ENCODE measurements at places on chromosomes 6 and 20. TPM values are rescaled to one million over a fixed set of nuclear protein-coding genes. Genes with fewer than 3 reads are reported as not detected.
A peak's percentile ranks its signal among the peaks of the same experiment; 100 is the strongest.

DNA sequence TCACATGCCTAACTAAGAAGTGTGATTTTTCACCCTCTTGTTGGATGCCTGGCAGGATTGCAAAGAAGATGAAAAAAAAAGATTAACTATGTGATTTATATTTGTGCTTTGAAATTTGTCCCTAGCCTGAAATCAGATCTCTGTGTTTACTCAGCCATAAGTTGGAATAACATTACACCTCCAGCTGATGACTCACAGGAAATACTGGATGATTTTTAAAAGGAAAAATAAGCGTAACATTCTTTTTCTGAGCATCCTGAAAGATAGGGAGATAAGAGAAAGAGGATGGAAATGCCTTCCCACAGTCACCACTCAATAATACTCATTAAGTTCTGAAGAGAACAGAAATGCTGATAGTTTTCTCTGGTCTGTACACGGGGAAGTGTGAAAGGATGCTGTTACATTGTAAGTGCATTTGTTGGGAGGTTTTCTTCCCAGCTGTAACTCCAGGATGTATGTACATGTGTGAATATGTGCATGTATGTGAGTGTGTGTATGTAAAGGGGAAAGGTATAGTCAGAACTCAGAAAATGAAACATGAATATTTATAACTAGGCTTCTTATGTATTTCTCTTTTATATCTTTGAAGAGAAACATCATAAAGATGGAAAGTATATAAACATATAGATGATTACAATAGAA is 37.4 kb upstream of the RIPPLY2 start:
- DNase-seq, result no peak

DNA sequence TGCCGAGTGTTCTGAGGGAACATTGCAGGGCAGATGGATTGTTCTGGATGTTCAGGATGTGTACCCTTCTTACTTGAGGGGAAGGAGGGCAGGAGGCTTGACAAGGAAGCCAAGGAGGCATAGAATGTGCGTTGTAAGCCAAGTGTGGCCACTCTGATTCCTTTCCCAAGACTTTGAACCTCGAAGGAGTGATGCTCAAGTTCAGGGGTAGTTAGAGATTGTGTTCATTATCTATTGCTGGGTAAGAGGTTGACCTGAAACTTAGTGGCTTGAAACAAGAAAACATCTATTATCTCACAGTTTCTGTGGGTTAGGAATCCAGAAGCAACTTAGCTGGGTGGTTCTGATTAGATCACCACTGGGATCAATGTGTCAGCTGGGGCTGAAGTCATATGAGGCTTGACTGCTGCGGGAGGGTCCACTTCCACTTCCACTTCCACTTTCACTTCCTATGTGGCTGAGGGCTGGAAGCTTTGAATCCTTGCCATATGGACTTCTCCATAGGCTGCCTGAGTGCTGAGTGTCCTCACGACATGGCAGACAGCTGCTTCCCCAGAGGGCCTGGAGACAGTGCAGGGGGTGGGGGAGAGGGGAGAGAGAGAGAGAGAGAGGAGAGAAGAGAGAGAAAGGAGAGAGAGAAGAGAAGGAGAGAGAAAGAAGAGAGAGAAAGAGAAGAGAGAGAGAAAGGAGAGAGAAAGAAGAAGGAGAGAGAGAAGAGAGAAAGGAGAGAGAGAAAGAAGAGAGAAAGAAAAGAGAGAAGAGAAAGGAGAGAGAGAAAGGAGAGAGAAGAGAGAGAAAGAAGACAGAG is 6.9 kb upstream of the CD40 start:
- peak; percentile 57 for DNase-seq

DNA sequence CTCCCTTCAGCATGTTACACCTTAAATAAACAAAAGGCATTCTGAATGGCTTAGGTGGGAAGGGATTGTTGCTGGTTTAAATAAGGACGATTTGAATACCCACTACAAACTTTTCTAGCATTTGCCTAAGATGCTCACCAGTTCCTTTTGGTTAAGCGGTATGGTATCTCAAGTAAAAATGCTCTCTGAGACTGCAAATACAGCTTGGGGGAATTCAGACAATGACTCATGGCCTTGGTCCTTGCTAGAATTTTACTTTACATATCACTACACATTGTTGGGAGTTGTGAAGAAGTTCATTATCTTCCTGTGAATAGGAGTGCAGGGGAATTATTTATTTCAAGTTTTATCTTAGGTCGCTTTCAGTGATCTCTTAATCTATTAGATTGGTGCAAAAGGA is 670.7 kb downstream of the UTRN start:
- no peak for DNase-seq

DNA sequence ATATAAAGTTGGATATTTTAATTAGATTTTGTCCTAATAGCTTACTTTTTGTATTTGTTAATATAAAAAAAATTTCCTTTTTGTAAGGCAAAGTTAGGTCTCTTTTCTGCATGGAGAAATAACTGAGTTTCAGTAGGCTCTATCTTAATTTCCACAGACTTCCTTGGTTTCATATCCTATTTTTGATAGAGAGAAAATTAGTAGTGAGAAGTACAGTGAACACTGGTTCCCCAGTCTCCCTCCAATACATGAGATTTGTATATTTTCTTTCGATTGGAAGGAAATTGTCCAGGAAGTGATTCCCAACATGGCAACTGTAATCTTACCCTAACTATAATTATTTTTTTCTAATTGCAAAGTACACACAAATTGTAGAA is 26.4 kb downstream of the TRIM27 start:
- DNase-seq, result no peak

GRCh38 chr6:24969343-24969860 is 33.6 kb upstream of the RIPOR2 start:
- DNase-seq, result no peak

DNA sequence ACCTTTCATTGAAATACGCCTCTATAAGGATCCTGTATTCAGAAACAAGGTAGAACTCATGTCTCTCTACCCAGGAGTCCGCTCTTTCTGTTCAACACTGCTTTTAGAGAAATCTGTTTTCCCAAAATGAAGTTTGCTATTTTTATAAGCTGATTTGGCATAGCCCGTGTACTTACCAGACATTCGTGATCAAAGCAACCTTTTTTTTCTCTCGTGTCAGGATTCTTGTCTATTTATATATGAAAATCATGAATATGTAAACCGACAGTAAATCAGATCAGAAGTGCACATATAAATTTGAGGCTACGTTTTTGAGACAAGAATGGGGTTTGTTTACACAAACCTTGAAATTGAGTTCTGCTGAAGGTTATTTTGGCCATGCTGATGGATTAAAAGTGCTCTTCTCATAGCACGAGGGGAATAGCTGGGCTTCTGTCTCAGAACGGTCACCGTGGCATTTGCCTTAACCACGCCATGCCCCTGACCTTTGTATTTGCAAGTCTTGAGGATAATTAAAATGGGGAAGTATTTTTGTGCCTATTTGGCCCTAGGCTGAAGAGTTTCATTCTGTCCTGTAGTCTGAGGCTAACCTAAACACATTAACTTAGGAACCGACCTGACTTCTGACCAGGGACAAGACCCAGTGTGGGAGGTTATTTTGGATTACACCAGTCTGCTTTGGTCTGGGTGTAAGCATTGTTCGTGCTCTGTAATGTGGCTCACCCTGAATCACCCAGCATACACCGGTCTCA is 118.6 kb downstream of the MAP3K4 start:
- DNase-seq, result no peak

DNA sequence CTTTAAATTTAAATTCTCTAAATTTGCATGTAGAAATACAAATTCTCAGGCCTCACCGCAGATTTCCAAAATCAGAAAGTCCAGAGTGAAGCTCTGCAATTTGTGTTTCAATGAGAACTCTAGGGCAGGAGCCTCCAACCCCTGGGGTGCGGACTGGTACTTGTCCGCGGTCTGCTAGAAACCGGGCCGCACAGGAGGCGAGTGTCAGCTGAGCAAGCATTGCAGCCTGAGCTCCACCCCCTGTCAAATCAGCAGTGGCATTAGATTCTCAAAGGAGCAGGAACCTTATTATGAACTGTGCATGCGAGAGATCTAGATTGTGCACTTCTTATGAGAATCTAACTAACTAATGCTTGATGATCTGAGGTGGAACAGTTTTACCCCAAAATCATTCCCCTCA is 203.0 kb upstream of the PCSK2 start:
- DNase-seq, result no peak

GRCh38 chr6:6725468-6726209 is 137.1 kb downstream of the LY86 start:
- no peak for DNase-seq

DNA sequence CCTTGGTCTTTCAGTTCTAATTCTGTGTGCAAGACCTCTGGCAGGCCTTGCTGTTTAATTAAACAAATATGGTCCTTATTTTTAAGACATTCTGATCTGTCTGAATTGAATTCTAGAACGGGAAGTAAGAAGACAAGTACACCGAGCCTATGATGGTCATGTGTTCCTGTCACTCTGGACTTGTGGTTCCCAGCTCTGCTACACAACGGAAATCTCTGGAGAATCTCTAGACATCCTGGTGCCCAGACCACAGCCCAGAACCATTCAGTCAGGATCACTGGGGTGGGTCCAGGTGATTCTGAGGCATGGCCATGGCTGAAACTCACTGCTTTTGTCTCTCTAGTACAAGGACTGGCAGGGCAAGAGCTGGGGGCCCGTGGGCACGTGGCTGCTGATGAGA is 15.9 kb upstream of the KCNK16 start:
- no peak for DNase-seq

The C20orf204 gene
- 0.83 TPM for total RNA-seq

The MROH8 gene
- total RNA-seq, result 3.0 TPM

- peak; percentile 91 for DNase-seq
Measured at GRCh38 chr6:169654598-169655391, 47.0 kb downstream of the WDR27 start.

DNA sequence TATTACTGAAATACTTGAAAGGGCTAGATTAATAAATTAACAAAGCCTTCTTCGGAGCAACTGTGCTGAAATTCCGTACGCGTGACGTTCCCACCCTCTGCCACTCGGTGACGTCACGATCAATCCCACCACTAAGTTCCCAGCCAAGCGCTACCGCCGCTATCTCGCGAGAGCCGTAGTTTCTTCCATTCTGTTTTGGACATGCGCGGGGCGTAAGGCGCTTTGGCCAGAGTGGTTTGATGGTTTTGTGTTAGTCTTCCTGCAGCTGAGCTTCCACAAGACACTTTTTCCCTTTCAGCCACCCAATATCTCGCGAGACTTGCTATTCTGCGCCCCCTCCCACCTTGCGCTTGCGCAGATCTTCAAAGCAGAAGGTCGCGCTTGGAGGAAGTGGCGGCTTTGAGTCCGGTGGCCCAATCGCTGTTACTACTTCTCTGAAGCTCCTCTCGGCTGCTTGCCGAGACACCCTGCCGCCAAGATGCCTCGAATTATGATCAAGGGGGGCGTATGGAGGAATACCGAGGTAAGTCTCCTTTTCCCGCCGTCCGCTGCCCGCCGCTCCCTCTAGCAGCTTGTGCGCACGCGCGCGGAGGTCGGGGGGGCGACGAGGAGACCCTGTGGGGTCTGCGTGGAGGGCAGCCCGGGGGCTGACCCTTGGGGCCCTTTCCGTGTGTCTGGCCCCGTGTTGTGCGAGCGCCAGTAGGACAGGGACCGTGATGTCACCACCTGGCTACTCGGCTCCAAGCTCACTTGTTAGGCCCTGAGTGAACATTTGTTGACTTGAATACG is at the start of gene CDC5L:
Gene CDC5L, plus strand, starts transcription at position 361 of the 789 bp plus-strand sequence. Its CDS starts 118 bp downstream, at position 479.
- peak; percentile 98 for DNase-seq

- no peak for DNase-seq
Measured at GRCh38 chr6:126919947-126920346, 198.5 kb upstream of the RSPO3 start.

- DNase-seq, result no peak
Measured at GRCh38 chr6:143804835-143805239, 38.3 kb upstream of the LTV1 start.

DNA sequence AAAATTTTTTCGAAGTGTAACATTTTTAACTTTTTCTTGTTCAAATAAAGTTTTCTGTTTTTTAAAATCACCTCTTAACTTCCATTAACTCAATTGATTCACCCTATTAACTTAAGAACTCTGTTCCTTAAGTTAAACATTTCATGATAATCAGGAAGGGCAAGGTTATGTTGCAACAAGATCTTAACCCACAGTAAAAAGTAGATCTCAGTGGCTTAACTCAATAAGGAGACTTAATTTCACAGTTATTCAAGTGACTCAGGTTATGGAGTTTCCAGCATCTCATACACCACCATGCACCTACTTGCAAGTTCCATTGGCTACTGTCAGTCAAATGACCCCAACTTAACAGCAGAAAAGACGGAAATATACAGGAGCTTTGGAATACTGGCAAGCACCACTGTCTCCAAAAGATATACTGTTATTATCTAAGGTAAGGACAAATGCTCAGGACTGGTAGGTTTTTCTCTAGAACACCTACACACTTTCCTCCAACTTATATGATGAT is 11.2 kb downstream of the HLA-DQB1 start:
- no peak for DNase-seq

The HTR1E gene
- not detected for total RNA-seq

All from posterior vena cava (tissue), 2 donors.